ENCODE measurements at places on chromosomes 6 and 20.

GRCh38 chr6:36061236-36061635 is 33.6 kb downstream of the MAPK14 start:
- no peak for DNase-seq

DNA sequence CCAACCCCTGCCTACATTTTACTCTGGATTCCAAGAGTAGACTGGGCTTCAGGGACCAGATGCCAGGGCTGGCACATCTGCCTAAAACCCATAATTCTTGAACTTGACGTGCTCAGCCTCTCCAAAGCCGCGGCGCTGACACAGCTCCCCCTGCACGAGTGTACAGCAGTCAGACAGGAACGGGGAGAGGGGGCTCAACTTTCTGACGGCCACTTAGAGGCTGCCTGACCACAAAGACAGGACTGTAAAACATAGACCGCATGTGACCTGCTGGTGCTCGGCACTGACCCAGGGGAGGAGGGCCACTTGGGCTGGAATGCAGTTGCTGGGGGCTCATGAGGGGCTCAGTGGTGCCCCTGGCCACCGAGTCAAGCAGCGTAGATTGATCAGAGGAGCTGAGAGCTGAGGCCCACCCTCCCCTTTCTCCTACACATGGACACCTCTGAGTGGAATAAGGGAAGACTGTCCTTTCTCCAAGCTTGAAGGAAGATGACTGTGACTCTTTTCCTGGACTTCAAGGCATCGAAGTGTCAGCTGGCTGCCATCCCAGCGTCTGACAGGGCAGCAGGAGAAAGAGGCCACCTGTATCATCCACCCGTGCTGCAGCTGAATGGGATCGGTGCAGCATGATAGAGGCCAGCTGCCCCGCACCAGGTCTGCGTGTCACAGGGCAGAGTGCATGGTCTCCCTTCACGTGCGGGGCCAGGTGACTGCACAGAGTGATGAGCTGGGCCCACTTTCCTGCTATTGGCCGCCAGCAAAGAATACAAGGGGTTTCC is 171.3 kb upstream of the AGPAT4 start:
- no peak for DNase-seq

DNA sequence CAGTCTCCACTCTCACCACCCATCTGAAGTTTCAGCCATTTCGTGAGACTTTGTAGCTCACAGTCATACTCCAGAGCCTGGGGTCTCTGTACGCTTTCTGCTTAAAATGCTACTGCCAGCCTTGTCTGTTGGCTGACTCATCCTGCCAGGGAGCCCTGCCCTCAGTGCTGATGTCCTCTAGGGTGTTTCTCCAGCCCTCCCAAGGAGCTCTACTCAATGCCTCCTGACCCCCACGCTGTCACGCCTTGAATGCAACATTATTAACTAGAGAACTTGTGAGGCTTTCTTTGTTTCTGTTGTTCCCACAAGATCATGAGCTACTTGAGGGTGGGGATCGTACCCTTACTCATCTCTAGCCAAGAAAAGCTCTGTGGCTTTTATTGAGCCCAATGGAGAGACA is 20.1 kb downstream of the KIF16B start:
- no peak for DNase-seq

DNA sequence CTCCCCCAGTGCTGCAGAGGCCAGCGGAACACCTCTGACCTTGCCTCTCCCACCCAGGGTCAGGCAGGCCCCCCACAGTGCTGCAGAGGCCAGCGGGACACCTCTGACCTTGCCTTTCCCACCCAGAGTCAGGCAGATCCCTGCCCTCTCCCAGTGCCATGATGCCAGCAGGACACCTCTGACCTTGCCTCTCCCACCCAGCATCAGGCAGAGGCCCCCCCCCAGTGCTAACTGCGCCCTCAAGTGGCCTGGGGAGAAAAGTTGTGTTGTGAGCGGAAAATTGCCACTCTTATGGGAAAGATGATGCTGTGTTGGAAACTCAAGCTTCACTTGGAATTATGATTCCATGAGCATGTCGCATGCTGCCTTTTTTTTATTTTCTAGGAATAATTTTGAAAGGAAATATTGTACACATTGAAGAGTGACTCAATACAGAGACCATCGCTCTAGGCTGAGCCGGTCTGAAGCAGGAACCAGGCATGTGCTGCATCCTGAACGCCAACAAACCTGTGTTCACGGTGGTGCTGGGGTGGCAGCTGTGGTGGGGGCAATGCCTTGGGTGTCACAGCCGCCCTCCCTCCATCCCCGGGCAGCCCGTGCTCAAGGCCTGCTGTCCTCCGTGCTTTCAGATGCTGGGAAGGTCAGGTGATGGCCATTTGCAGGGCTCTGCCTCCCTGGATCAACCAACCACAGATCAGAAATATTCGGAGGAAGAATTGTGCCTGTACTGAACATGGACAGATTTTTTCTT is 98.6 kb downstream of the CDH4 start:
- DNase-seq = no peak

- no peak for DNase-seq
These were observed 197.3 kb upstream of the PROKR2 start for GRCh38 chr20:5513975-5514516.

DNA sequence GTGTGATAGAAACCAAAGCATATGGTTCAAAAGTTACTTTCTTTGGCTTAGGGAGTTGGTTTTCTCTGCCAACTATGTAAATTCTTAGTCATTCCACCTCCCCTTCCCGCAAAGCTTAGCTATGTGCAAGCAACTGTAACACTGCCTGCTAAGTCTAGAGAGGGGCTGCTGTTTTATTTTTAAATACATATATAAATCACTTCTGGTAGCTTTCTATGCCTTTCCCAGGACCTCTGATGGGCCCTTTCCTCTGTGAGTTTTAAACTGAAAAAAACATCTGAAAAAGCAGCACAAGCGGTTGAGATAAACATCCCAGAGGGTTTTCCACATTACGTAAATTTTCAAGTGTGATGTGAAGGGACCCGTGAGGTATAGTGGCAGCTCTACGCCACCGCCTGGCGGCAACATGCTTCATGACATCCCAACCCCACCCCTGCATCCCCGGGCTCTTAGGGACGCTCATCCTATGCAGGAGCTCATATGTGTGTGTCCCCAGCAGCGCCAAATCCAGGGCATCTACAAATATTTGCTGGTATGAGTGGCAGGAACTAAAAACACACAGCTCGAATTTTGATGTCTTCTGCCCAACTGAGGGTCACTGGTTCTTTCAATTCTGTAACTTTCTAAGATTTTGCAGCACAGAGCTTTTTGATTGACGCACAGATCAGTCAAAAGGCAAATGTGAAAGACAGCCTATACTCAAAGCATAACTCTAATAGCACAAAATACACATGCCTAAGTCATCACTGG is 12.7 kb downstream of the SAYSD1 start:
- peak; percentile 94 for DNase-seq
